GM12878 (cell line): ENCODE measurements at places on chromosomes 7 and 10. TPM values are rescaled to one million over a fixed set of nuclear protein-coding genes. Genes with fewer than 3 reads are reported as not detected.
A peak's percentile ranks its signal among the peaks of the same experiment; 100 is the strongest.

AQP1 gene
- 0.64 and 0.72 TPM in 2 replicates for total RNA-seq

OR2A42 gene
- not detected in 2 replicates for total RNA-seq

SORBS1 gene
- total RNA-seq: 0.51 and 0.56 TPM in 2 replicates

C7orf57 gene
- not detected in 2 replicates for total RNA-seq

- DNase-seq: no peak
Measured at GRCh38 chr7:150940431-150941102, 37.6 kb downstream of the KCNH2 start.

DNA sequence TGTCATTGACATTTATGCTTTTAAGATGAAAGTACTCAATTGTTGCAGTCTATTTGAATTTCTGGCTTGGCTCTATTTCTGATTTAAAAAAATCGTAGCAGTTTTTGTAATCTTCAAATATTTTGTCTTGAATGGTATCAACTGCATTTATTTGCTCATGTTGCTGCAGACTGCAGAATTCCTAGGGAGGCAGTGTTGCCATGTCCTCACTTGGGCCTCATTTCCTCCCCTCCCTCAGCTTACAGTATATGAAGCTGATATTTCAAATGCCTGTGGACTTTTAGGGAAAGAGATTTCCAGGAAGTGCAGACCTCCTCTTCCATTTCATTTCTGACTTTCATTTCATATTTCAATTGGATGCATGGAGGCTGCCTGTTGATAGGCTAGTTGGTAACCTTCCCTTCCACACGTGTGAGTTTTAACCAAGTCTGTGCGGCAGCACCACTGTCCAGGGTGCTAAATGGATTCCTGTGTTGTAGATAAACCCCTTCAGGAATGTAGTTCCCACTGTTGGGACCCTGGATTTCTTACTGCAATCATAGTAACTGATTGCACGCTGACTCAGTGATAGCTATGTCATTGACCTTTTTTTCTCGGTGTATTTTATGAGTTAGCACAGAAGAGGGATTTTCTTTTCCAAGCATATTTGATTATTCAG, 17.5 kb downstream of the VPS50 start:
- DNase-seq: no peak

DNA sequence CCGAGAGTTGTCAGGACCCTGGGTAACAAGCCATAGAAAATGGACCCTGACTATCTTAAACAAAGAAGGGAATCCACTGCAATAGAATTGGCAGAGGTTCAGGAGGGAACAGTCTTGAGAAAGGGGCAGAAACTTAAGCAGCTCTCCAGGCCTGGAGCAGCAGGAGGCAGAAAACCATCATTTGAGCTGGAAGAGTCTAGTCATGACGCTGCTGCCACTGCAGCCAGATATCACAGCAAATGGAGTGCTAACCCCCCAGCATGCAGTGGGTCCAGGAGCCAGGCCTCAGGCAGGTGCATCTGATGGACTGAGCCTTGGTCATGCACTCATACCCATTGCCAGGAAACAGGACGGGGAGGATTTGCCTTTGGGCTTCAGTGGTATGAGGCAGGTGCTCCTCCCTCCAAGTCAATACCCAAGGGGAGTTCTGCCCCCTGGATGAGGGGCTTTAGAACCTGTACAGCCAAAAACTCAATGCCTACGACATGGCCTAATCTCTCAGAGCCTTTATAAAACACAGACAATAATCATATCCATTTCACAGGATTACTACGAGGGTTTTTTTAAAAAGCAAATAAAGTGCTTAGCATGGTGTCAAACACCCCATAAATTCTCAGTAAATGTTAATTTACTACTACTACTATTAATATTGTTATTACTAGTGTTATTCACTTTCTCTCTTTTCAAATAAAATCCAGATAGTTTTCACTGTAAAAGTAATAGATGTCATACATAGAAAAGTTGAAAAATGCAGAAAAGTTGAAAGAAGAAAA, 30.7 kb downstream of the DUSP5 start:
- DNase-seq: no peak

GRCh38 chr7:105797652-105798051, 78.7 kb downstream of the ATXN7L1 start:
- DNase-seq: no peak

DNA sequence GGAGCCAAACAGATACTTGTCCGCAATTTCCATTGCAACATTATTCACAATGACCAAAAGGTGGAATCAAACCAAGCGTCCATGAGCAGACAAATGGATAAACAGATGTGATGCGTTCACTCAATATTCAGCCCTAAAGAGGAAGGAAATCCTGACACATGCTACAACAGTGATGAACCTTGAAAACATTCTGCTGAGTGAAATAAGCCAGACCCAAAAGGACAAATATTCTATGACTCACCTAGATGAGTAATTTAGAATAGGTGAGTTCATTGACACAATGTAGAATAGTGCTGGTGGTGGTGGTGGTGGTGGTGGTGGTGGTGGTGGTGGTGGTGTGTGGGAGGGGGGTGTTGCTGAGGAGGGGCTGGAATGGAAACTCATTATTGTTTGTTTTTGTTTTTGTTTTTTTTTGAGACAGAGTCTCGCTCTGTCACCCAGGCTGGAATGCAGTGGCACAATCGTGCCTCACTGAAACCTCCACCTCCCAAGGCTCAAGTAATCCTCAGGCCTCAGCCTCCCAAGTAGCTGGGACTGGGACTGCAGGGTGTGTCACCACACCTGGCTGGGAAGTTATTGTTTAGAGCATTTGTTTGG, 28.6 kb downstream of the SMKR1 start:
- no peak for DNase-seq

- DNase-seq: no peak
Measured at GRCh38 chr10:54983255-54983654, 182.2 kb upstream of the PCDH15 start.

- no peak for DNase-seq
Measured at GRCh38 chr7:81469869-81470723, 299.8 kb downstream of the HGF start.

- no peak for DNase-seq
Measured at GRCh38 chr10:25666276-25666675, 267.8 kb upstream of the MYO3A start.

GRCh38 chr7:111339006-111339405, 223.3 kb downstream of the IMMP2L start:
- DNase-seq: no peak

DNA sequence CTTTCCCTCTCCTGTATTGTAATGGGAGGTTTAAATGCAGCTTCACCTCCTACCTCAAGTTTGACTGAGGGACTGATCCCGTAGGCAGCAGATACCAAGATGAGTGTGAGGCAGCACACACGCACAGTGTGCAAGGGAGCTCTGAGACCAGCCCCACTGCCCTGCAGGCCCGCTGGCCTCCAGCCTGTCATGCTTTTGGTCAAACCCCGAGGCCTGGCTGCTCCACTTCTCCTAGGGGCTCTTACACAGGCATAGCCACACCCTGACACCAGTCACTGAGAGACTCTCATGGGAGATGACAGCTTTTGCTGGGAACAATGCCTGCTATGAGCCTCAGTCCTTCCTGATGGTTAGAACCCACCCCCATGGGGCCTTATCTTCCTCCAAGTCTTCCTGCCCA, 27.6 kb downstream of the DRGX start:
- DNase-seq: no peak

DNA sequence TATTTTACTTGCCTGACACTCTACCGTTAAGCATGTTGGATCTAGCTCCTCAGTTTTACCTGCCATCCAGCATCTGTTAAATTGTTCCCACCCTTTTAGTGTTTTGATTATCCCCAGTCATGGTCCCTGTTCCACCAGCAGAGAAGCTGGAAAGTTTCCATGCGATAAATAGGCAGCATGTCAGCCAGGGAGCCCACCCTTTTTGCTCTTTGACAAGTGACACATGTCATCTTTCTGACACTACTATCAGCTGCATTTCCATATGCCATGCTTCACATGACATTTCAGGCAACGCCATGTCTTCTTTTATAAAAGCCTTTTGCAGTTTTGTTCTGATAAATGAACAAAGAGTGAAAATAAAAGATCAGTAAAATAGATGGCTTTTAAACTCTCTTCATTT, 310.8 kb downstream of the MAGI2 start:
- DNase-seq: no peak

DNA sequence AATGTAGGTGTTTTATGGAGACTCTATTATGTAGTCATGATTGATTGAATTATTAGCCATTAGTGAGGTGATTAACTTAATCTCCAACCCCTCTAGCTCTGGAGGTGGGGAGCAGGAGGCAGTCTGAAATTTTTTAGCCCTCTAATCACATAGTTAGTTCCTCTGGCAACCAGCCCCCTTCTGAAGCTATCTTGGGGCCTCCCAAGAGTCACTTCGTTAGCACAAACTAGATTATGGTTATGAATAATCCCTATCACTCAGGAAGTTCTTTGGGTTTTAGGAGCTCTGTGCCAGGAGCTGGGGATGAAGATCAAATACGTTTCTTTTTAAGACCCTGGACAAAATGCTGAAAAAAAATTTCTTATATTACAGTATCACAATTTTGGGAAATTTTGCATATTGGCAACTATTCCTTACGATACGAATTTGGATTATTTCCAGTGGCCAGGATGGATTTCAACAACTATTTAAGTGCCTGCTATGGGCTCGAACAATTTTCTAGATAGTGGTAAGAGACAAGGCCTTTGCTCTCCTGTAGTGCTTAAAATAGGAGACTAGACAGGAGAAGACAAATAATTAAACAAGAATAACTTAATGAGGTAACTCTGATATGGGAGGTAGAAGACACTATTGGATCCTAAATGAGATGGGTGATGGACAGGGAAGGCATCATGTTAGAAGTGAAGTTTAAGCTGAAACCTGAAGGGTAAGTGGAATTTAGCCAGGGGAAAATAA, 52.9 kb downstream of the BTAF1 start:
- DNase-seq: no peak

DNA sequence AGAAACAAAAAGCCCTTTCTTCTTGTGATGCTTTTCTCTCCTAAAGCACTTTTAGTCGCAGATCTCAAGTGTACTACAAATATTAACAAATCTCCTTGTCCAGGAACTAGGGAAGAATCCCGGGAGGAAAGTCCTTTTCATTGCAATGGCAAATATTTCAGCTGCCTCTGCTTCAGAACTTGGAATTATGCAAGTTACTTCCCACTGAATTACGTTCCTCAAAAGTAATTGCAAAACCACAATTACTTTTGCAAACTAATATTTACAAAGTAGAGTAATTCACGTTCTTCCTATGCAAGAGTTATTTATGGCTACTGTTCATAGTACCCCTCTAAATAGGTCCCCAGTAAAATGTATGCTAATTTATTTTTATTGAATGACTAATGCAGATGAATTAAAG, 14.5 kb downstream of the PRKCQ start:
- no peak for DNase-seq

GRCh38 chr10:36778651-36779050, 346.7 kb upstream of the ANKRD30A start:
- DNase-seq: no peak

- DNase-seq: no peak
Measured at GRCh38 chr10:131134651-131135050, 176.9 kb downstream of the TCERG1L start.

- DNase-seq: no peak
Measured at GRCh38 chr10:102230264-102230860, 4.3 kb downstream of the ELOVL3 start.

- DNase-seq: no peak
Measured at GRCh38 chr7:114949231-114949630, 27.3 kb downstream of the MDFIC start.

DNA sequence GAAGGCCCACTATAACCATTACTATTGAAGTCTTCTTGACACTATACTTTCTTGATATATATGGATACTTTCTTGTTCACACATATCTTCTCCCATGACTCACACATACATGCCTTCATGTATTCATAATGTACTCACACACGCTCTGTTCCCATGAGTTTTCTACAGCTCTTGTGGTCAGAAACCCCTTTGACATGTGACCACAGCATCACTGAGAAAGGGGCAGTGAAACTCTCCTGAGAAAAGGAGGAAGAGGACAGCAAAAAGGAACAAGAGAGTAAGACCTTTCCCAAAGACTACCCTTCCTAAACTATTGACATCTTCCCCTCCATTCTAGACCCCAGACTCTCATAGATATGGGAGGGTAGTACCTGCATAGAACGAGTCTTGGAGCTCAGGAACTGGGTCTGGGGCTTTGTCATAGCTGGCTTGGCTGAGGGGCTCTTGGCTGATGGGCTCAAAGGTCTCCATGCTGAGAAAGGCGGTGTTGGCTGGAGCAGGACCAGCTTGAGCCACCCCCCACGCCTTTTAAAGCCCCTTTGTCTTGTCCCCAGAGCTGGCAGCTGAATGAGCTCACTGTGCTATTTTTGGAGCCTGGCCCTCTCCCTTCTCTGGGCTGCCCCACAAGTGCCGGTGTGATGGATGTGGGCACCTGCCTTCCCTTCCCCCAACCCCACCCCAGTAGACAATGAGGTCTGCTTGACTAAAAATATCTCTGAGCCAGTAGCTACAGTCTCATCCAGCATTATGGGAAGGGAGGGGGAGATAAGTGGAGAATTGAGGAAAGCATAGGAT, 5.1 kb downstream of the SYNPO2L start:
- peak; percentile 65 for DNase-seq

DNA sequence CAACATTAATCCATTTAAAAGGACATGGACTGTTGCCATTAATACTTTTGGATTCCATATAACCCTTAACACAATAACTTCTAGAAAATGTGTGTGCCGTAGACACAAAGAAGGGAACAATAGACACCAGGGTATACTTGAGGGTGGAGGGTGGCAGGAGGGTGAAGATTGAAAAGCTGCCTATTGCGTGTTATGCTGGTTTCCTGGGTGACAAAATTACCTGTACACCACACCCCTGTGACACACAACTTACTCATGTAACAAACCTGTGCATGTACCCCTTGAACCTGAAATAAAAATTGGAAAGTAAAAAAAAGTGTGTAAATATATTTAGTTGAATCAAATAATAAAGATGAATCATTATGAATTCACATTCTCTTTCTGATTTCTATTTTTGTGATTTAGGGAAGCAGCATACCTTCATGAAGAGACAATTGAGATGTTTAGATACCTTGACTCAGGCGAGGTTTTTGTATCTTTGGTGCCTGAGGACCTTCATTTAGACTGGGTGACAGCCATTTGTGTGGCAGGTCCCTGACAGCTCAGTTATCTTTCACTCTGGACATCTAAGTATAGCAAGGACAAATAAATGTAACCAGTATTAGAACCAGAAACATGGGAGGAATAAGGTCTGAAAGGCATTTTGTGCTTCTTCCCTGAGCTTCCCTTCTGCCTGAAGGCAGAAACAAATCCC, 28.7 kb downstream of the GIMAP8 start:
- DNase-seq: no peak

- DNase-seq: no peak
Measured at GRCh38 chr10:132172091-132173066, 14.4 kb upstream of the DPYSL4 start.

DNA sequence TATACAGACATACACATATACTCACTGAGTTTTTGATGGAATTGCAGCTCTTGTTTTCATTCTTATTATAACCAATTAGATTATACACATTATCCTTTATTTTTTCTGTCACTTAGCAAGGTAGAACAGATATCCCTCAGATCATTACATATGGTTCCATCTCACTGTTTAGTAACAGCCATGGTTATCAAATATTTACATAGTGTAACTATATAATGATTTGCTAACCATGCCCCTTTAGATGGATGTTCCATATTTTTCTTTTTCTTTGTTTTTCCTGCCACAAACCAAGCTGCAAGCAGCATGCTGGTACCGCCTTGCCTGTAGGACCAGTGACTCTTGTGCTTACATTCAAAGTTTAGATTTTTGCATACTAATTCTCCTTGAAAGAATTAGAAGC, 163.4 kb upstream of the NFE2L3 start:
- DNase-seq: no peak

GRCh38 chr10:43083764-43084163, 6.9 kb downstream of the RET start:
- DNase-seq: no peak
